ENCODE measurements at places on chromosomes 7 and 10.

- no peak for DNase-seq
These were observed 207.9 kb downstream of the CTNNA3 start for GRCh38 chr10:67487906-67488619.

GRCh38 chr10:89043052-89043451 lies 52.5 kb downstream of the FAS start:
- no peak for DNase-seq

- DNase-seq: no peak
These were observed 35.2 kb downstream of the CYP17A1 start for GRCh38 chr10:102801978-102802377.

DNA sequence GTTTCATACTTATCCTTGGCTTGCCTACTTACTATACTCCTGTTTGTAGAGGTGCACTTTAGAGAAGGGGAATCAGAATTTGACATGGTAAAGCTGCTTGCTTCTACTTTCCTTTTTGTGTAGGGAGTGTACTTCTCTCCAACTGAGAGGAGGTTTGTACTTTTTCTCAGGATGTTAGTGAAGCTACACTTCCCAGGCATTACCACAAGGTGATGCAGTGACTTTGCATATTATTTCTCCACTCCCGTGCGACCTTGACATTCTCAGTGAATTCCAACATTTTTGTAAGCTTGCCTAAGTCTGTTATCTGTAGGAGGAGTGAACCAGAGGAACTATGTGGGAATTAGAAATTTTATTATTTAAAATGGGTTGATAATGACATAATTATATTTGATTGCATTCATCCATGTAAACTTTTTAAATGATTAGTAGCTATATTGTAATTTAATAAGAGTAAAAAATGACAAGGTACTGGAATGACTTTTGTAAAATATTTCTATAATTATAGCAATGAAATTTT lies 5.2 kb downstream of the TAX1BP1 start:
- DNase-seq: no peak

DNA sequence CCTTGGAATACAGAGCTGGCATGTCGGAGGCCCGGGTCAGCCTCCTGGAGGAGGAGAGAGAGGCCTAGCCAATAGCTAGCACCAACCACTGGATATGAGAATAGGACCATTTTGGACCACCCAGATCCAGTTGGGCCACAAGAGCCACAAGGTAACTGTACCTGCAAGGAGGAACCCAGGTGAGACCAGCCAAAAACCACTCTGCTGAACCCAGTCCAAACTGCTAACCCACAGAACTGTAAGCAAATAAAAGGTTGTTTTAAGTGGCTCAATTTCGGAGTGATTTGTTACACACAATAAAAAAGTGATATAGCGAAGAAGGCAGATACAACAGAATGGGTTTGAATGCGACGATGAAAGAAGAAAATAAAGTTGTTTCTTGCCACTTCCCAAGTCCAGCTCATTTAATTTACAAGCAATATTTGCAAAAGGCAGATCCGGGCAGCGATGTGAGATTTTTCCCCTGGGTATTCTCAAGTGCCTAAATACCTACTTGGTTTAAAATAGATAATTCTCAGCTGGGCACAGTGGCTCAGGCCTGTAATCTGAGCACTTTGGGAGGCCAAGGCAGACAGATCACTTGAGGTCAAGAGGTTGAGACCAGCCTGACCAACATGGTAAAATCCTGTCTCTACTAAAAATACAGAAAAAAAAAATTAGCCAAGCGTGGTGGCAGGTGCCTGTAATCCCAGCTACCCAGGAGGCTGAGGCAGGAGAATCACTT lies 23.1 kb downstream of the ZNF467 start:
- no peak for DNase-seq

DNA sequence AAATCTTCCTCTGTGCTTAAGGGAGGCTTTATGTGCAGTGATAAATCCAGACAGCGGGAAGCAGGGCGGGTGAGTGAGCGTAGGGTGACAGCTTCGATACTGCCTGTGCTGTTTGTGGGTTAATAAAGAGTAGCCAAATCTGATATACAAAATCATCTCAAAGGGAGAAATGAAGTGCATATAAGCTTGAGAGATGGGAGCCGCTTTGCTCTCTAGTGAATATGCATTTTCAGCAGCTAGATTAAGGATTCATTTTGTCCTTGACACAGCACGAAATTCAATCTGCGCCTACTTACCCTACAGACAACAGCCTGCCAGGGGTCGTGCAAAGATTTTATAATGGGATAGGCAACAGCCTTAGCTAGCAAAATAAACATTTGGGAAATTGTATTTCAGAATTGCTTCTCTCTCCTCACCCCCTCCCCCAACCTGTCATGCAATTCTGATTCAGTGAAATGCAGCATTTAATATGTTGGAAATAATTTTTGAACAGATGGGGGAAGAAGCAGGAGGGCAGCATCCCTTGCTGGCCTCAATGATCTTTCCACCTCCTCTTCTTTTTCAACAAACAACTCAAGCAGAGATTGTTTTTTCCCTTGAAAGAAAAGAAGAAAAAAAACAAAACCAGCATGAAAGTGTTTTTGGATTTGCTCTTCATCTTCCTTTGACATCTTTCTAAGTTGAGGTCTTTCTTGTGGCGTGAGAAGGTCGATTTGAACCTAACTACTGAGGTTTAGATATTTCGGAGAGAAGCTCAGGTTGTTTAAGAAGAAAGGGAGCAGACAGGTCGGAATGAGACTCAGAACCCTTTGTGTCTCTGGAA lies 117.9 kb downstream of the AOAH start:
- no peak for DNase-seq

DNA sequence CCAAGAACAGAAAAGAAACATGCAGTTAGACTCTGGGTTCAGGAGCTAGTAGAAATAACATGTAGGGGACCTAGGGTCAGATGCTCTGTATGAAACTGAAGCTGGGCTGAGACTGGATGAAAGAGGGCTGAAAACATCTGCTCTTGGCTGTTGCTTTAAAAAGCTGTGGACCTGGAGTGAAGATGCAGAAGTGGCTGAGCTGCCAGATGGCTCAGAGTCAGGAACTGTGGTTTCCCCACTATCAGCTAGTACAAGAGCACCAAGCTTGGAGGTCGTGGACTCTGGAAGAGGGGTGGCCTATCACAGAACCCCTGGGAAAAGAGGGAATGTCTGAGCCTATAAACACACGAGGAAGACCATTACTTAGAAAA lies 5.9 kb downstream of the ADK start:
- DNase-seq: no peak

GRCh38 chr10:60428387-60428737 lies 38.7 kb upstream of the ANK3 start:
- DNase-seq: no peak

DNA sequence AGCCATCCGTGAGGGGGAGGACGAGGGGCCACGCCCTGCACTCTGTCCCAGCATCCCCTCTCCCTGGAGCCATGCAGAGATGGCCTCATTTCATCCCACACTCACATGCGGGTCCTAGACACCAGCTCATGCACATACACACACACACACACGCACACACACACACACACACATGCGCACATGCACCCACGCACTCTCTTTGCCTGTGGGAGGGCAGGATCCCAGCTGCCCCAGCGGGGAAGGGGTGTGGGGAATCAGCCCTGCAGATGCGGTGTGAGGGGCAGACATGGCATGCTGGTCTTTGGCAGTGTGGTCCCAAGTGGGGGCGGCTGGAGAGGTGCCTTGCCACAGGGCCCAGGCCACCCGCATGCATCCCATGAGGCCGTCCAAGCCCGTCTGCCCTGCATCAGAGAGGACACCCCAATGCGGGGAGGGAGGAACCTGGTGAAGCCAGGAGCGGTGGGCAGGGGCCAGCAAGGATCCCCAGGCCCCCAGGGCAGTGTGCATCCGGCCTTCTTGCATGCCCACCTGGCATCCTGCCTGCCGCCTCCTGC lies 68.1 kb downstream of the LHPP start:
- DNase-seq: no peak

DNA sequence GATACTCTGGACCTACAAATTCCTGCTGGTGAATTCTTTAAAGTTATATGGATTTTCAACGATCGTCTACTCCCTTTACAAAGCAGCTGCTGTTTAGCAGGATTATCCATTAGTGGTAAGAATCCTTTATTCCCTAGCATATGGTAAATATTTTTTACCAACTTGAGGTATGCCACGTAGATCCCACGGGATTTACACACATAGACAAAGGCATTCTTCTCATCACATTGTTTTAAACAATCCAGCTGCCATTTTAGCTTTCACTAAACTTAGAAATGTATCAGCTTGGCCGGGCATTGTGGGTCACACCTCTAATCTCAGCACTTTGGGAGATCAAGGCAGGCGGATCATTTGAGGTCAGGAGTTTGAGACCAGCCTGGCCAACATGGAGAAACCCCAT lies 148.0 kb upstream of the SH2B2 start:
- no peak for DNase-seq

GRCh38 chr10:129962872-129963640 lies 1.0 kb downstream of the EBF3 start:
- no peak for DNase-seq

GRCh38 chr7:132390705-132391104 lies 185.6 kb downstream of the PLXNA4 start:
- DNase-seq: peak; percentile 11

DNA sequence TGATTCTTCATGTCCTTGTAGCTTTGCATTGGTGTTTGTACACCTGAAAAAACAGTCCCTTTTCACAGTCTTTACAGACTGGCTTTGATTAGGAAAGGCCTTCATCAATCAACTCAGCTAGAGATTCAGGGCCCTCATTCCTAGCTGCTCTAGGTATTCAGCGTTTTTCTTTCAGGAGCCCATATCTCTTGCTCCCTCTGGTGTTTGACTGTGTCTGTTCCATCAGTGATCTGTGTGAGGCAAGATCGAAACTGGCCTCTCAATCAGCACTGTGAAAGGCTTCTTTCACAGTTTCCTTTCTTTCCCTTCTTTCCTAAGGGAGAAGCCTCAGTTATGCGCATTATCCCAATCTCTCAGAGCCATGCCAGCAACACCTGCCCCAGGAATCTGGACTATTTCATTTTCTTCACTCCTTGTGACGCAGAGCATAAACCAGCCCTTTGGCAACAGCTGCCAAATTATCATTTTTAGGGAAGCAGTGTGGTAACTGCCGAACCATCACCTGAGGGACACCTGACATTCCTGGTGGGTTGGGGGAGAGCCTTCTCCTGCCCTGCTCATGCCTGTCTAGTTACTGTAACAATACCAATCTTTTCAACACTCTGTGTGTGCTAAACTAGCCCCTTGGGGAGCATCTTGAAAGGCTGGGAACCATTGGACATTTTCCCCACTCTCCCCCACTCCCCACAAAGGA lies 75.7 kb upstream of the CCDC71L start:
- peak; percentile 78 for DNase-seq

GRCh38 chr10:33781606-33782395 lies 447.3 kb upstream of the NRP1 start:
- DNase-seq: no peak

DNA sequence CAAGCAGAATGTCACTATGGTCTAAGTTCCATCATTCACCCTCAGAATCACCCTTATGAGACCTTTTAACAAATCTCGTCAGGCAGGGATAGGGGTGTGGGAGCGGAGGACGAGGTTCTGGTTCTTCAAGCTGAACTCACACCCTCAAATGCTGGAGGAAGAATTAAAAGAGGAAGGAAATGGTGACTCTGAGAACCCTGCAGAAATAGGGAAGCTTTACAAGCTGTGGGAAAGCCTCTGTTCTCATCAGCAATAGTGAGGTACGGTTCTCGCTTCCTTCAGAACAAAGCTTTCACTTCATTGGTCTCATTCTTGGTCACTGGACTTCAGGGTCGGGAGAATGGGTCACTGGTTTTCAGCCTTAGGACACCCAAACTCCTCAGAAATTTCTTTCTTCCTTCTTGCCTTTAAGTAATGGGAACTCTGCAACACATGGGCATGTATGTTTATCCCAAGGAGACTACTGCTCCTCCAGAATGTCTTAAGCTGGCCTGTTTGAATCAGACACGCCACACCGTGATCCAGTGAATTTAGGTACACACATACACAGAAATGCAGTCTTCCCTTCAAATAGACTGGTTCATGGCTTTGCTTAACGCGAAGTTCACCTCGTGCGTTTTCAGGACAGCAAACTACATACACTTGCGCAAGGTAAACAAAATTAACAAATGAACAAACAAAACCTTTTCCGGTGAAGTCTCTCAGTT lies 226.0 kb downstream of the SFMBT2 start:
- peak; percentile 29 for DNase-seq

- DNase-seq: no peak
These were observed 78.1 kb upstream of the RET start for GRCh38 chr10:42998481-42999384.

DNA sequence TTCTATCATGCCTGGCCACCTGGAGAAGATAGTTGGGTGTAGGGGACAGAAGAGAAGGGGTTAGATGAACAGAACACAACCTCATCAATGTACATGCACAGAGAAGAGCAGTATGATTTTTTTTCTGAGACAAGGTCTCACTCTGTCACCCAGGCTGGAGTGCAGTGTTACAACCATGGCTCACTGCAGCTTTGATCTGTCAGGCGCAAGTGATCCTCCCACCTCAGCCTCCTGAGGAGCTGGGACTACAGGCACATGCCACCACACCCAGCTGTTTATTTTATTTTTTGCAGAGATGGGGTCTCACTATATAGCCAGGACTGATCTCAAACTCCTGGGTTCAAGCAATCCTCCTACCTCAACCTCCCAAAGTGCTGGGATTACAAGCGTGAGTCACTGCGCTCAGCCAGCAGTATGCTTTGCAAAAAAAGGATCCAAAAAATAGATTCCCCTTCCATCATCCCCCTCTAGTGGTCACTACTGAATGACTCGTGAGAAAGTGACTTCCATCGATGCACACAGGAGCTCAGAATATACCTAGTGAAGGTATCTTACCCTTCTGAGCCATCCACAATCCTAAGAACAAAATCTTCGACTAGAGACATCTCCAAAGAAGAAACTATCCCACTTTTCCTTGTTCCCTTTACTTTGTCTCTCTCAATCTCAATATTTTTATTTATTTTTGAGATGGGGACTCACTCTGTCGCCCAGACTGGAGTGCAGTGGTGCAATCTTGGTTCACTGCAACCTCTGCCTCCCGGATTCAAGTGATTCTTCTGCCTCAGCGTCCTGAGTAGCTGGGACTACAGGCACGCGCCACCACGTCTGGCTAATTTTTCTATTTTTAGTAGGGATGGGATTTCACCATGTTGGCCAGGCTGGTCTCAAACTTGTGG lies 21.0 kb downstream of the ZCWPW1 start:
- peak; percentile 57 for DNase-seq

DNA sequence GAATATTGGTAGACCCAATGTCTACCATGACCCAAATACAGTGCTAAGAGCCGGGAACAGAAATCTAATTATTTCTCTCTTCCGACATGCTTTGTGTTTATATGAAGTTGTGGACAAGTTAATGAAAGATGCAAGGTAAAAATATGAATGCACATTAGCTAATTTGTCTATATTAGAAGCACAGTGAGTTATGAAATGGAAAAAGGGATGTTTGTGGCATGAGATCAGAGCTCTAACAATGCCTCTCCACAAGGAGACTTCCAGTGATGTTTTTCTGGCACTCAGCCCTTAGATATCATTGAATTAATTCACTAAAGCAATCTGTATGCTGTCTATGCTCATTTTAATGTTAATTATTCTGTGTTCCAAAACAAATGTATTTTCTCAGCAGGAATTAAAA lies 897.2 kb downstream of the CNTNAP2 start:
- DNase-seq: no peak

Measured in CD4-positive, alpha-beta T cell treated with Interleukin-4 for 1 hour (primary cell).